ENCODE measurements at places on chromosomes 4 and X.
A peak's percentile ranks its signal among the peaks of the same experiment; 100 is the strongest.

DNA sequence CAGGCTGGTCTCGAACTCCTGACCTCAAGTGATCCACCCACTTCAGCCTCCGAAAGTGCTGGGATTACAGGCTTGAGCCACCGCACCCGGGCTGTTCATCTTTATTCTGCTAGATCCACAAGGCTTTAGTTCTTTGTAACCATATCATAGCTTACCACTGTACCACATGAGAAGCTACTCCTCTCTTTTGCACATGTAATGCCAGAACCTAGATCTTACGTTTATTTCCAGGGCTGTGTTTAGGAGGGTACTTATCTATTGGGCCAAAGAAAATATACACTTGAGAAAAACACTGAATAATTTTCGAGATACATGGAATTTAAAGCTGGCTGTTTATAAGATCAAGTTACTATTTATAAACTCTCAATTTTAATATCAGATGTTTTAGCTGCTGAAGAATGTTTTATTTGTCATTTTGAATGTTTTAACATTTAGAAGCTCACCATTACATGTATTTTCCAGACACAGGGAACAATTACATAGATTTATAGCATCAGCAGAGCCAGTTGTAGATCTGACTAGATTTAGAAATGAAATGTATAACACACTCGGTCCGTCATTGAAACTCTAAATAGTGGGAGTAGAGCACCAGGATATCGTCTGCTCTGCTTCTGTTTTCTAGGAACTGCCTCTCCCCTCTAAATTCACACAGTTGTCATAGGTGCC, 155.3 kb upstream of the HAND2 start:
- DNase-seq: no peak

GRCh38 chr4:184848510-184848909, 22.7 kb upstream of the ACSL1 start:
- DNase-seq: no peak

DNA sequence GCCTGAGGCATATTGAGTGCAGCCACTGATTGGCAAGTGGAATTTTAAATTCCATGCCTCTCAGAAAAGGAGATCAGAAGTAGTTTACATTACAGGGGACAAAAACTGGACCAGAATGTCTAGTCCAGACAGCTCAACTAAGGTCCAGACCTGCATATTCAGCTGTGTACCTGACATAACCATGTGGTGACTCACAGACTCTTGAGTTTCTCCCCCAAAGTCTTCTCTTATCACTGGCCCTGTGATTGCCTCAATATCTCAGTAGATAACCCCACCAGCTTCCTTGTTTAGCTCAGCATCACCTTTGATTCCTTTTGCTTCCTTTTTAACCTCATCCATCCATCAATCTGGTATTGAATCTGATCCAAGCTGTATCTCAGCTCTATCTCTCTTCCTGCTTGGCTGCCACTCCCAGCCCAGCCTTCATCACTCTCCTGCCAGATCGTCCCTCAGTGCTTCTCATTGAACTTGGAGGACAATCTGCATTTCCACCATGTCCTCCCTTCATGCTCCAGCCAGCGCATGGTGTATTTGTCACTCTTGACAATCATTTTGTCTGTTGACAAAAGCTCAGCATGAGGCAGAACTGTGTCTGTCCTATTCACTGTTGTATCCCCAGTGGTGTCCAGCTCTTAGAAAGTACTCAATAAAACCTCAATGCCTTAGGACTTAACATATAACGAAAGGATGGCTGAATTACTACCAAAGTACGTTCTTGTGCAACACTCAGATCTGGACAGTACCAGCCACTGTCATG, 27.8 kb upstream of the SLC2A9 start:
- no peak for DNase-seq

DNA sequence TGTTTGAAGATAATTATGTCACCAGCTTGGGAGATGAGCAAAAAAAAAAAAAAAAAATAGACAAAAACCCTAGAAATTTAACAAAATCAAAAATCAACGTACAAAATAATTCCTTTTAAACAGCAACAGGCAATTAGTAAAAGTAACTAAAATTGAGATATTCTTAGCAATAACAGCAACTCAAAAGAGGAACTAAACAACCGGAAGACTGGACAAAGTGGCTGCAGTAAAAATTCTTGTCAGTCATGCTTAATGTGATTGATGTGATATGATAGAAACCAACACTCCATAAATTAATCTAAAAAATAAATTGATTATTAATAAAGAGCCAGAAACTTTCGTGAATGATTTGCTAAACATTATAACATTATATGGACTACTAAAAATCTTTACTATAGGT, 1534.6 kb upstream of the AGA start:
- DNase-seq: no peak

DNA sequence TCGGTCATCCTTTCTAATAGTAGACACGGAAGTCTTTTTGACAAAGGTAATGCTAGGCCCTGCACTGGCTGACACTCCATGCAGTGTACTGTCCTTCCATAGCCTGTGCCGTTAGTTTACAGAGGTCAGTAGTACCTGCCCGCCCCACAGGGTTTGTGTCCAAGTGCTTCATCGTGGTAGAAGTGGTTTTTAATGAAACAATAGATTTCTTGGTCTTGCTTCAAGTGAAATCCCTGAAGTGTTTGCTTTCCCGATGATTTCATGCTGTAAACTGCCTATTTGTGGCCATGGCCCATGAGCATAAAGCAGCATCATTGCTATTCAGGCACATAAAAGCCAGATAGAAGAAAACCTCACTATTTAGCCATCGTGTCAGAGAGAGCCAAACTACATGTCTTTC, 139.3 kb downstream of the GPR143 start:
- DNase-seq: no peak

DNA sequence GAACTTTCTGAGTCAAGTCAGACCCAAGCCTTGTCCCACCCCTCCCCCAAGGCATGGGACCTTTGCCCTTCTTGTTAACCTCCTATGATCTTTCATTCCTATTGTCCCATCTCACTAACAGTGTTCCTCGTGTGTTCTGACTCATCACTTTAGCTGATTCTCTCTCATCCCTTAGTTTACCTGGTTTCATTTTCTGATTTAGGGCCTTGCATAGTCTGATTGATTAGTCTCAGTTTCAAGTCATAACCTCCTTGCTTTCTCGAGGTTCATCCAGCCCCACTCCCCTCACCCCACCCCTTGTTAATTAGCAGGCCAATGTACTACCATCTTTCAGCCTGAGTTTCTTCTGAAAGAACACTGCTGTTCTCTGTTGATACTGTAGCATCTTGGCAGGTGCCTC, 517.4 kb downstream of the RPA4 start:
- DNase-seq: no peak

DNA sequence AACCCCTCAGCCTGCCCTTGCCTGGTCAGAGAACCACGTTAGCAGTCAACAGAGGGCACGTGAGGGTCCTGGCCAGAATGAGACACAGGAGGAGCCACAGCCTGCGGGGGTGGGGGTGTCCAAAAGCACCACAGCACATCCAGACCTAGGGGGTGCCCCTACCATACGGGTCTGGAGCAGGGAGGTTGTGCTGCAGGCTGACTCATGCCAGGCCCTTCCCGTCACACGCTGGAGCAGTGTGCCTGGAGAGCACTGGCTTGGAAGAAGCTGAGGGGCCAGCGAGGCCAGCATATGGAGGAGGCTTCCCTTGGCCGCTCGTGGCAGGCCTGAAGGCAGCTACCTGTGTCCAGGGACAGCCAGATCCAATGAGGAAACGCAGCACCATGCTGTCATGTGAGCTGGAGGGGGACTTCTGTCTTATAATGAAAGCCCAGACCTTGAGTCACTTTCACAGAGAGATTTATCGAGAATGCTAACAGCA, 1.5 kb upstream of the IRAK1 start:
- DNase-seq: no peak

DNA sequence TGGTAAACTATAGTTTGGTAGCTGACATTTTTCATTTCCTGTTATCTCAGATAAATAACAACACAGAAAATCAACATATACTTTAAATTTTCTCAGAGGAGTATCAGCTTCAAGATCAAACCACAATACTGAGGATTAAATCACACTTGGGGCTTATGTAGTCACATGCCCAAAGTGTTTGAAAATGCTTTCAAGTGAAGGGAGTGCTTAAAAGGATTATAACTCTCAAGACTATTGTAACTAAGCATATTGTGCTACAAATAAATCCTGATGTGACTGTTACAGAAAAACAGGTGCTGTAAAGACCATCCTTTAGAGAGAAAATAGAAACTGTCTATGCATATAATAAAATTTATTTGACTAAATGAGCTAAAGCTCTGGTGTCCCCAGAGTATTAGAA, 887.6 kb downstream of the ADGRL3 start:
- DNase-seq: no peak

GRCh38 chrX:71198066-71198465, 25.0 kb upstream of the GJB1 start:
- DNase-seq: no peak

DNA sequence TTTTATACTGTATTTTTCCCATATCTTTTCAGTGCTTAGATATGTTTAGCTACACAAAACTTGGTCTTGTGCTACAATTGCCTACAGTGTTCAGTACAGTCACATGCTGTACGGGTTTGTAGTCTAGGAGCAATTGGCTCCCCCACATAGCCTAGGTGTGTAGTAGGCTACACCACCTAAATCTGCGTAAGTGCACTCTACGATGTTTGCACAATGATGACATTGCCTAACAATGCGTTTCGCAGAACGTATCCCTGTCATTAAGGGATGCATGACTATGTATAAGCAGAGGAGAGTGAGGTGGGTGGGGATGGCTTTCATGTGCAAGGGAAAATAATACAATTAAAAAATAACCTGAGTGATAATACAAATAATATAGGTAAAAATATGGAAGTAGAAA, 131.4 kb downstream of the GBA3 start:
- DNase-seq: peak; percentile 31

DNA sequence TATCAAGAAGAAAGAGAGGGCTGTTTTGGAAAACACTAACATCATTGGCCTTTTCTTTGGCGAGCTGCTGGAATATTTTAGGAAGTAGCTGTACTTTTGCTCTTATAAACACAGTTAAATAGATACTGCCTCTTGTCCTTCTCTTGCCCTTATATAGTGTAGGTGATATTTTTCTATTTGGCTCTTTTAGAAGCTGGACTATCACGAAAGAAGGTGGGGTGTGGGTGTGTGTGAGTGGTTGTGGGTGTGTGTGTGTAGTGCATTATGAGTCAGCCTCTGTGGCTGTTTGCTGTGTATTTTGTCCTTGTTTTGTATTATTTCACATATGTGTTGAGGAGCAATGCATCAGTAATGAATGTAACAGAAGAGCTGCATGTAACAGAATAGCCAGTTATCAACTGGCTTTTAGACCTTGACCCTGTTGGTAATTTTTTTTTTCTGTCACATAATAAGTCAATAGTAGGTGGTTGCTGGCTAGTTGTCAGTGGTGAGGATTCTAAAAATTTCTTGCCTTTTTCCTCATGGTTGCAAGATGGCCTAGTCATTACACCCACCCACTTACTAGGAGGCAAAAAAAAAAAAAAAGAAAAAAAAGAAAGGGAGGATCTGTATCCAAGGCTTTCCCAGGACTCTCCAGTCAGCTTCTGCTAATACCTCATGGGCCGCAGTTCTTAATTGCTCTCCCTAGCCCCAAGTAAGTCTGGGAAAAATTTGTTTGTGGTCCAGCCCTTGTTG, 23.8 kb downstream of the ARHGAP10 start:
- DNase-seq: no peak
